ENCODE measurements at places on chromosomes 4 and X.

DNA sequence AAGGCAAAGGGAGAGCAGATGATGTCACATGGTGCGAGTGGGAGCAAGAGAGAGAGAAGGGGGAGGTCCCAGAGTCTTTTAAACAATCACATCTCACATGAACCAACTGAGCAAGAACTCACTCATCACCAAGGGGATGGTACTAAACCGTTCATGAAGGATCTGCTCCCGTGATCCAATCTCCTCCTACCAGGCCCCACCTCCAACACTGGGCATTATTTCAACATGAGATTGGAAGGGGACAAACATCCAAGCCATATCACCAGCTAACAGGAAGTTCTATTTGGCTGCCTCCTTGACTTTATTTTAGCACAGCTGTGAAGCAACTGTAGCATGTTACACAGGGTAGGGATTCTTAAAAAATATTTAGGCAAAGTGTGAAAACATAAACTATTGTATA lies 102.5 kb downstream of the DDIT4L start:
- no peak for DNase-seq

GRCh38 chr4:20960291-20960690 lies 260.0 kb downstream of the PACRGL start:
- DNase-seq = no peak

GRCh38 chr4:88012647-88013046 lies 5.2 kb downstream of the PKD2 start:
- no peak for DNase-seq

DNA sequence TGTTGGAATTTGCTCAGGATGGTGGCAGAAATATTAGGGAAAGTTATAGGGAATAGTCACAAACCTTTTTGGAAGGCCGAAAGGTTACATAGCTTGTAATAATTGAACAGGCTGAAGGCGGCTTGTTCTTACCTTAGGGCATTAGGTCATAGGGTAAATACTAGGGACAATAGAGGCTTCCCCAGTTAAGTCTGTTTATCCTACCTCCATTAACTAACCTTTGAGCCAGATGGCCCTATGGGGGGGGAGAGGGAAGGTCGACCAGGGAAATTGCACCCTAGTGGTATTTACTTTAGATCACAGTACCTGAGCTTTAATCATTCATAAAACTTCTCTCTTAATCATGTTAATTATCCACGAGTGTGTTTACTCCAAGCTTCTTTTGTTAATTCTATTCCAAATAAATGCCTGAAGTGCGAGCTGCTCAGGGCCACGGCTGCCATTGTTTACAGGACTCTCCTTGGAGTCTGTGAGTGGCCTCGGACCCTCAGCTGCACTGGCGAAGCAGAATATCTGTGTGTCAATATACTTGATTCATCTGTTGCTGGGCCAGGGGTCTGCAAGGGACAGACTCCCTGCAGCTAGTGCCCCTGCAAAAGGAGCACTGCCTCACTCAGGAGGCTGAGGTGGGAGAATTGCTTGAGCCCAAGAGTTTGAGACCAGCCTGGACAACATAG lies 22.9 kb downstream of the PAGE2 start:
- DNase-seq = no peak

GRCh38 chrX:40147126-40147952 lies 49.6 kb upstream of the BCOR start:
- DNase-seq = no peak

DNA sequence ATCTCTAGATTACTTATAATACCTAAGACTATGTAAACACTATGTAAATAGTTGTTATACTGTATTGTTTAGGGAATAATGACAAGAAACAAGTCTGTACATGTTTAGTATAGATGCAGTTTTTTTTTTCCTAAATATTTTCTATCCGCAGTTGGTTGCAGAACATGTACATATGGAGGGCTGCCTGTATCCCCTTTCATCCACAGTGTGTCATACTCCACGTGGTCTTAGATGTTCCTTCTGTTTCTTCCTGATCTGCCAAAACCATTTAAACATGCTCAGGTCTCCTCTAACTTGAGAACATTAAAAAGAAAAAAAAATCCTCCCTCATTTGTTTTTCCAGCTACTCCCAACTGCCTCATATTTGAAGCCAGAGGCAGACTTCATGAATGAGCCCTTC lies 14.0 kb downstream of the OCIAD1 start:
- no peak for DNase-seq

- DNase-seq = no peak
These were observed 383.4 kb downstream of the ANKRD50 start for GRCh38 chr4:124329134-124329533.

DNA sequence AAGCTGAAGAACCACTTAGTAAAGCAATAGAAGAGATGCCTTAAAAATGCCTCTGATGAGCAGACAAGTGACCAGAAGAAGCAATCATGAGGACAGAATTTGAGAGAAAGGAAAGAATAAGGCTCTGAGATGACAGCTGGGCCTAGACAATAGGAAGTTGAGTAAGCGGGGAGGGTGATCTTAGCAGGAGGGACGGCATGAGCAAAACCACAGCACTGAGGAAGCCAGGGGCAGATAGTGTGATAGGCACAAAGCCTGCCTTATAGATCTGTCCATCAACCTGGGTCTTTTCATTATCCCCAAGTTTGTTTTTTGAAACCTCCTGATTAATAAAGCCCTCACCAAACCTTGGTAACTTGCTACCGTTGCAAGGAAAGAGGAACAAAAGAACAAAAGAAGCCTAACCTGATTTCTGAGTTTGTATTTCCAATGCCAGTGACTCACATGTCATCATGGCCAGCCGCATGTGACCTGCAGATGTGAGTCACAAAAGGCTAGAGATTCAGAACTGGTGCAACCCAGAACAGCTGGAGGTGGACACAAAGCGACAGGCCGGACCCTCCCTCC lies 55.7 kb upstream of the PPARGC1A start:
- DNase-seq = no peak

DNA sequence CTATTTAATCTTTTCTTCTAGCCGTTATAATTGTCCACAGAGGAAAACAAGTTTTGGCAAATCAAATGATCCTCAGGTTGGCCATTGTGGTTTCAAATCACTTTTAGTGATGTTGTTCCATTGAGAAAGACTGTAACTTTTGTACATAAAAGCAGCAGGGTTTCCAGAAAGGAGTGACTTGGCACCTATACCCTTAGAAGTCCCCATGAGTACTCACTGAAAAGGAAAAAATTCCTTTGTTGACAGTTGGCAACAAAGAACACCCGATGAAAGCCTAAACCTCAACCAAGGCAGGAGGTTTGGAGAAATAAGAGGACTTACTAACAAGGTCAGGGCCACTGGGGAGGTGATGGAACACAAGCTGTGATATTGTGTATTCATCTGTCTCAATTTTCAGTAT lies 474.4 kb downstream of the RAPGEF2 start:
- no peak for DNase-seq

DNA sequence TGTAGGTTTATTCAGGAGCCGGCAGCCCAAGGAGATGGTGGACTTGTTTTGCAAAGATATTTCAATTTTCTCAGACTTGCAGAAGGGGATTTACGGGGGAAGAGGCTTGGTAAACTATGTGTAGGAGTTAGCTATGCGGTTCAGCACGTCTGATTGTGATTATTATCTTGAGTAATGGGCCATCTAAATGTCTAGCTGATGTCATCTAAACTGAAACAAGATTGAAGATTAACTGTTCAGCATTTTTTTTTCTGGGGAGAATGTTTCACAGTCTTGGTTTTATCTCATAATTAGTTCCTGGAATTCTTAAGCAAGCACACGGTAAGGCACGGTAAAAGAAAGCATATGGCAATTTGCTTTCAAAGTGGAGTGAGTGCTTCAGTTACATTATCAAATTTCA lies 207.3 kb upstream of the CXorf51B start:
- DNase-seq = no peak

- DNase-seq = no peak
These were observed 3.0 kb upstream of the SPATA4 start for GRCh38 chr4:176198316-176198903.

- no peak for DNase-seq
These were observed 197.3 kb downstream of the OR13H1 start for GRCh38 chrX:131741103-131741581.

DNA sequence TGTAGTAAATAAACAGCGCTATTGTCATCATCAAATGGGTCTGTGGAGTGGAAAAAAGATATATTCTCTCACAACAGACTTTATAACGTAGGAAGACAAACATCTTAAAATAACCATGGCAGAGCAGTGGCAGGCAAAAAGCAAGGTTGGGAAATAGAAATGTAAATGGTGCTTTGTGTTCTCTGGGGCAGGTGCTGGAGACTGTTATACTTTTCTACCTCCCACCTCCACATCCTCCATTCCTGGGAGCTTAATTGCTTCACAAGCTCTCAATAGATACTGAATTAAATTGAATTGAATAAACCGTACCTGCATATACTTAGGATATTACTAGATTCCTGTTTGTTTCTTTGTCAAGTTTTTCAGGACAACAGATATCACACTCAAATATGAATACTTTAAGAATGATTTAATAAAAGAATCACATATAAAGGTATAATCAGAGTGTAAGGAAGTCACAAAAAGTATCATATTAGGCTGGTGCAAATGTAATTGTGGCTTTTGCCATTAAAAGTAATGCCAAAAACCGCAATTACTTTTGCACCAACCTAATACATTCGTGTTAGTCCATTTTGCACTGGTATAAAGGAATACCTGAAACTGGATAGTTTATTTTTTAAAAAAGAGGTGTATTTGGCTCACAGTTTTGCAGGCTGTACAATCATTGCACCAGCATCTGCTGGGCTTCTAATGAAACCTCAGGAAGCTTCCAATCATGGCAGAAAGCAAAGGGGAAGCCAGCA lies 367.3 kb downstream of the GRIA2 start:
- no peak for DNase-seq
